Cortex of kidney (tissue), 1 donor: ENCODE measurements at places on chromosomes 3 and 15.

GRCh38 chr3:179473565-179473964, 22.3 kb upstream of the GNB4 start:
- DNase-seq = no peak

- DNase-seq = no peak
These were observed 30.7 kb downstream of the ARHGAP31 start for GRCh38 chr3:119324899-119325298.

DNA sequence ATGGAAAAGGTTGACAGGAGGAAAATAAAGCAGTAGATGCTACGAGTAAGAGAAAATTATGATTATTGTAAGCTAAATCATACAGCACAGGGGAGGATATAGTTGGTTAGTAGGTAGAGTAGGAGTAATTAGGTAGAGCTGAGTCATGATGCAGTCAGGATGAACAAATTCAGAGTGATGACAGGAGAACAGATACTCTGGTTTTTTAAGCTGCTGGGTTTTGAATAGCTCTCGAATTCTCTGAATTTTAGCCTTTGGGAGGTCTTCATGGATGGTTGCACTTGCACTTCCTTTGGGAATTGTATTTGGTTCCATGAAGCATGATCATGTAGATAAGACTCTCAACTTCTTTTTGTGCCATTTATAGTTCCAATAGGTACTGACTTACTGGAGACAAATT, 96.2 kb downstream of the ECT2 start:
- DNase-seq = no peak

DNA sequence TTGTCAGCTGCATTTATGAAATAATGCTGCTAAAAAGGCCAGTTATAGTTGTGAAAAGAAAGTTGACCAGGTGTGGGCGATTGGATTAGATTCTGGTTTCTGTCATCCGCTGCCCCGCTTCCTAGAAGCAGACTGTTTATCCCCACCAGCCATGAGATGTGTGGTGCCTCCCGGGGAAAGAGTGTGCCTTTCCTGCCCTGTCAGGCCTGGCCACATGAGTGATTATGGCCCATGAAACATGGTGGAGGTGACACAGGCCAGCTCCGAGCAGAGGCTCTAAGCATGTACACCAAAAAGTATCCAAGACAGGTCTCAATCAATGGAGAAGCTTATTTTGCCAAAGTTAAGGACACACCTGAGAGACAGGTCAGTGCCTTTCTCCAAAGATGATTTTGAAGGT, 85.4 kb upstream of the ABHD2 start:
- no peak for DNase-seq

GRCh38 chr15:56528136-56528535, 63.2 kb upstream of the MNS1 start:
- no peak for DNase-seq

DNA sequence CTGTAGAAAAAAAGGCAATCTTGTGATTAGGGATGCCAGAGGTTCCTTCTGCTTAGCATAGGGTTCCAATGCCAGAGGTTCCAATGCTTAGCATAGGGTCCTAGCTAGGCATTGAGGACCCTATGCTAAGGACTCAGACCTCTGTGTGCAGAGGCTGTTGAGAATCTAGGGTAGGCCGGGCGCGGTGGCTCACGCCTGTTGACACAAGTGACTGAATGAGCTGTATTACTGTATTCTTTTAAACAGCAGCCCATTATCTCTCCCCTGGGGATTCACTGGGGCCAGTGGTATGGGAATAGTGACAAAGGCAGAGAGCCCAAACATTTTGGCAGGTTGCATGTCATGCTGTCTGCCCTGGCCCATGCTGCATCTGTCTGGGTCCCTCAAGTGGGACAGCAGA, 16.2 kb downstream of the PAK6 start:
- no peak for DNase-seq

DNA sequence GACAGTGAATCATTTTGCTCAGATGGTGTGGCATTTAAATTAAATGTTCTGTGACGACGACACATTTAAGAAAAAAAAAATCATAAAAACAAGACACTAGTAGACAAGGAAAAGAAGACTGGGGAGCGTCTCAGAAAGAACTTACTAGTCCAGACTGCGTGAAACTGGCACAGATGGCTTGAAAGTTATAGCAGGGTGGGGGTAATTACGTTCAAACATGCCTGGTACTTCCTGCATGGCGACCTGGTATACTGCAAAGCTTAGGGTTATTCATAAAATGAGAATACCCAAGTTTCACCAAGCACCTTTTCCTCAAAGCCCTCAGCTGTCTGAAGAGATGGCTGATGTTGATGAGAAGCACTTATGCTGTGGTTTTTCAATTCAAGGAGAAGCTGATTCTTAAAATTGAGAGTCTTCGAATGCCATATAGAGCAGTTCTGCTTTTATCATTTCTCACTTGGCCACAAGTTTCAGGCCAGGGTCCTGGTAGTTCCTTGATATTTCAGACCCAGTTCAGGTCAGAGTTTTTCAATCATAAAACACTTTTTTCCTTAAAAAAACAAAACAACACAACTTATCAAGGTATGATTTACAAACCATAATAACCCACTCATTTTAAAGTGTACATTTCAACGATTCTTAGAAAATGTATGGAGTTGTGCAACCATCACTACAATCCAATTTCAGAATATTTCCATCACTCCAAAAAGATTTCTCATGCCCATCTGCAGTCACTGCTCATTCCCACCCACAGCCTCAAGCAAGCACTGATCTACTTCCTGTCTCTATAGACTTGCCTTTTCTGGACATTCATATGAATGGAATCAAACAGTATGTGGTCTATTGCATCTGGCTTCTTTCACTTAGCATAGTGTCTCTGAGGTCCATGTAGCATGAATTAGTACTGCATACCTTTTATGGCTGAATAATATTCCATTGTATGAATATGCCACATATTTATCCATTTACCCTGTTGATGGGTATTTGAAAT, 24.7 kb downstream of the PCOLCE2 start:
- no peak for DNase-seq

DNA sequence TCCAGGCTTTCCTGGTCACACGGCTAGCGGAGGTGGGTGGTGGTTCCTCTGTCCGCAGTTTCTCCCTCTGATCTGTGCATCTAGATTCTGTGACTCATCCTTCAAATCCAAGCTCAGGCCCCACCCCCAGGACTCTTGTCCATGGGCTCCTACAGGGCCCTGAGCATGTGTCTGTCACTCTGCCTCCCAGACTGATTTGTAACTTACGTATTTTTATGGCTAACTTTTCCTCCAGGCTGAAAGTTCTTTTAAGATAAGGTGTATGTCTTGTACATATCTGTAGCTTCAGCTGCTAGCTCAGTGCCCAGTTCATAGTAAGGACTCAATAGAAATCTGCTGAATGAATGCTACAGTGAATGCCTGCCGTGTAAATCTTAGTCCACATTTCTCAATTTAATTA, 8.0 kb downstream of the ESYT3 start:
- DNase-seq = no peak

DNA sequence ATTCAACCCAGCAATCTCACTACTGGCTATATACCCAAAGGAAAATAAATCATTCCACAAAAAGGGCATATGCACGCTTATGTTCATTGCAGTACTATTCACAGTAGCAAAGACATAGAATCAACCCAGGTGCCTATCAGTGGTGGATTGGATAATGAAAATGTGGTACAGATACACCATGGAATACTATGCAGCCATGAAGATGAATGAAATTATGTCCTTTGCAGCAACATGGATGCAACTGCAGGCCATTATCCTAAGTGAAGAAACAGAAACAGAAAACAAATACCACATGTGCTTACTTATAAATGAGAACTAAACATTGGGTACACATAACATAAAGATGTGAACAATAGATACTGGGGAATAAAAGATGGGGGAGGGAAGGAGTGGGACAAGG, 606.4 kb upstream of the GRM7 start:
- DNase-seq = no peak

DNA sequence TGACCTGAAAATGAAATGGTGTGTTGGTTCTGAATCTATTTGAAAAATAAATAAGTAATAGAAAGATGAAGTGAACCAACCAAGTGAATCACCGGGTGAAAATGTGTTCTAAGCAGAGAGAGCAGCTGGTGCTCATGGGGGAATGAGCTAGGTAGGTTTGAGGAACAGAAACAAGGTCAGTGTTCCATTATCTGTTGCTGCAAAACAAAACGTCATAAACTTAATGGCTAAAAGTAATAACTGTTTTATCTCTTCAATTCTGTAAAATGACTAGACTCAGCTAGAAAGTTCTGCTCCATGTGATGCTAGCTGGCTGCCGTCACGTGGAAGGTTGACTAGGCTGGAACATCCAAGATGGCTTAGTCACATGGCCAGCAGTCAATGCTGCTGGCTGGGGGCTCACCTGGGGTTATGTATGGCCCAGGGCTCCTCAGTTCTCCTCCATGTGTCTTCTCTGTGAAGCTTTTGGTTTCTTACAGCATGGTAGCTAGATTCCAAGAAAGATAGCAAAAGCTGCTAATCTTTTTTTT, 13.3 kb upstream of the SH3BP5 start:
- no peak for DNase-seq

DNA sequence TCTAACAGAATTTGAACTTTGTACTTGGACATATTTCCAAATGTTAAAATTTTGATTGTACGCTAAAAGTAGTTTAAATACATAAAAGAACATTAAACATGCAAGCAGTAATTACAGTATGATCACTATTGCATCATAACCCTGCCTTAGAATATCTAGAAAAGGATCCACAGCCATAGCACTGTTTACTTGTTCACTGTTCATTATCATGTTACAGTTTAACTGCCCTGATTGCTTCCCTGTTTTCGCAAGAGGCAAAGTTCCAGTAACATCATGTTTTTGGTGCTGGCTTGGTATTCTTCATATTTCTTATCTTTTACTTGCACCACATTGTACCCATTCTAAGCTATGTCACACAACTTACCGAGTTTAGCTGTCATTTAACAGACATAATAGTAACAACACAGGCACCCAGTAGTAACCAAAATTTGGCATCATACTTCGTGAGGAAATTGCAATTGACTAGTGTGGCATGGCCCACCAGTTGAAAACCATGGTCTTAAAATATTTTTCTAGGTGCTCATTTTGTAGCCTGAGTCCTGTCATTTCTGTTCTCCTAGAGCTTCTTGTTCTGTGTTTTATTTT, 13.3 kb upstream of the TMEM87A start:
- DNase-seq = no peak

- no peak for DNase-seq
These were observed 487.0 kb upstream of the PROK2 start for GRCh38 chr3:72271923-72272322.

- DNase-seq = no peak
These were observed 95.3 kb downstream of the TMCO5A start for GRCh38 chr15:38029736-38030135.

GRCh38 chr15:69125236-69125635, 35.2 kb upstream of the GLCE start:
- no peak for DNase-seq

DNA sequence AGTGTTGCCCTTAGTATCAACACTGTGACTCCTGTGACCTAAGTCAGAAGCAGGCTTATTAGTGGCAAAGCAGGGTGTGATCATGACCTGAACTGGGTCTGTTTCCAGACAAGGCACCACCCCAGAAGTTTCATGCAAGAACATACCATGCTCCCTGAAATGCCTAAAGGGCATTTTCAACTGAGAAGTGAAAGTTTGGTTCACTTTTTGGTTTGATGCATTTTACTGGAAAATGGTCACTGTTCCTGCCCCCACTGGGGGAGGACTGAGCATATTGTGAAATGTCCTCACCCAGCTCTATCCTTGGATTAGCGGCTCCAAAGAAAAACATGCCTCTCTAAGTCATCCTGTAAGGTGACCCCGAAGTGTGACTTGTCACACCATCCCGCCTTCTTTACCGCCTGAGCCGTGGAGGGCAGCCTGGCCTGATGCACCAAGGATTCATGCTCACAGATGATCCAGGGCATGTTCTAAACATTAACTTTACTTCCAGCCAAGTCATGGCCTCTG, 3.1 kb upstream of the FAM240A start:
- DNase-seq = no peak

GRCh38 chr3:113684271-113684819, 12.1 kb downstream of the USF3 start:
- no peak for DNase-seq

DNA sequence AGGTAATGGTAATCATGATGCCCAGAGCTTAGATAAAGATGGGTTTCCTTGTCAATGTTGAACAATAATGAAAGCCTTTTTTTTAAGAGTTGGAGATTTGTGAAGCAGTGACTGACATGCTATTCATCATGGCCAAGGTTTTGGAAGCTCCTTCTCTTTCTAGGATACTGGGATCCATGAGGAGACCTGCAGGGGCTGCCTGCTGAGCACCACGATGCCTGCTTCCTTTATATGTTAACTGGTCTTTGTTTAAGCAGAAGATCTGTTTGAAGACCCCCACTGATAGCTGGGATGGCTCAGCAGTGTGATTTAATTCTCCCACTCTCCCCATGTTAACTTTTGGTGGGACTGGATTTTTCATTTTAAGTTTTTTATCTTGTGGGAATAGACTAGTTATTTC, 15.8 kb downstream of the RBP1 start:
- no peak for DNase-seq

GRCh38 chr3:68874551-68875348, 57.6 kb downstream of the TAFA4 start:
- DNase-seq = no peak

- DNase-seq = no peak
These were observed 123.5 kb upstream of the GOLGA6L4 start for GRCh38 chr15:84112025-84112424.

- no peak for DNase-seq
These were observed 54.6 kb downstream of the DAPK2 start for GRCh38 chr15:63991706-63992105.

GRCh38 chr3:161637559-161637958, 141.0 kb downstream of the OTOL1 start:
- no peak for DNase-seq

- no peak for DNase-seq
These were observed 63.3 kb upstream of the TLE3 start for GRCh38 chr15:70160803-70161565.

GRCh38 chr15:37891766-37892368, 42.6 kb upstream of the TMCO5A start:
- no peak for DNase-seq

DNA sequence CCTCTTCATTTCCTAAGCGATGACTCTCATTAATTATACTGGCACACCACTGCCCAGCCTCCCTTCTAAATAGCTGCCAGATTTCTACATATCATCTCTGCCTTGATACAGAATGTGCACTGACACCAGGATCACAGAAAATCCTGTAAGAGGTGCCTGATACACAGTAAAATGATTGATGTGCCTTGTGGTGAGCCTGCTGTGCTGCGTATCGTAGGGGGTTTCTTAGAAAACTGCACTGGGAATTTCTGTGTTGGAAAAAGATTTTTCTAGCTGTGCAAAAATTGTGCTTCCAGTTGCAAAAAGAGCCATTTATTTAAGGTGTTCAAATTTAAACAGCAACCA, 3.0 kb upstream of the PLCH1 start:
- no peak for DNase-seq

GRCh38 chr3:174822320-174822719, 36.8 kb upstream of the NAALADL2 start:
- DNase-seq = no peak

- no peak for DNase-seq
These were observed 7.7 kb upstream of the STARD5 start for GRCh38 chr15:81331600-81331999.

DNA sequence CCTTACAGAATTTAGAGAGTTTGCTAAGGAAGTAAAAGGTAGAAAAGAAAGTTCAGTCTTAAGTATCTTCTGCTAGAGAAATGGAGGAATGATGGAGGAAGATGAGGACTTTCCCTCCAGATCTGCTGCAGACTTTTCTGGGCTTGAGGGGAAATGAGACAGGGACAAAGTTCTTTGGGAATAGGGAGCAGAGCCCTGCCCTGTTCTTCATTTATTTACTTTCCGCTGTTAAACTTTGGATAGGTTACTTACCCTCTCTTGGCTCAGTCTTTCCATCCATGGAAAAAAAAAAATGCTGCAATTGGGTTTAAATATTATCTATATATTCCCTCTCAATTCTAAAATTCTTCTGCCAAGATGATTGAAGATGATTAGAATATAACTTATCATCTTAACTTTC, 202.9 kb downstream of the TBL1XR1 start:
- no peak for DNase-seq
